ENCODE measurements at places on chromosomes 2 and 18.

DNA sequence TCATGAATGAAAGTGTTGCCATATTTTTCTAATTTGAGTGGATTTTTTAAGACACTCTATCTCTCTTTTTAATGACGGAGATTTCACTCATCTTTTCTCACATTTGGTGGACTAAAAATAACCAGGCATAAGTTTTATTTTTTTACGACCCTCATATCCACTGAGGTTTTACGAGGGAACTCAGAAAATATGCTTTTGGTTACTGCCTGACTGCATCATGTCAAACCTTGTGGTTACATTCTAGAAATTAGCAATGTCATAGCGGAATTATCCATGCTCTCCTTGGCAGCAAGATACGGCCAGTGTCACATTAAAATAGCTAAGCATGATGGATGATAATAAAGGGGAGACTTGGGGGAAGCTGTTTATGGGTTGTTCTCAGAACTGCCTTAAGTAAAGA is 428.6 kb upstream of the FSHR start:
- no peak for DNase-seq

DNA sequence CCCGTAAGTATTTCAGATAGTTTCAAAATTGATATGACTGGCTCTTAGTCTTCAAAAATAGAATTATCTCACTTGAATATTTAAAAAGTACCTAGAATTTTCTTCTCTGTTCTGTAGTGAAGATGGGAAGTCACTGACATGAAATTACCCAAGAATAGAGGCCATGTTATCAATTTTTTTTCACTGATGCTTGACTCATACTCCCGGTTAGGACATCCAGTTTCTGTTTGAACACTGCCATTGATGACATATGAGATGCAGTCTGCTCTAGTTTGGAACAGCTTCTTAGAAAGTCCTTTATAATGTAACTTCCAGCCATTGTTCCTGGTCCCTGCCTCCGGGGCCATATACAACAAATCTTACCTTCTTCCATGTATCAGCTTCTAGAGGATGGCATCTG is 26.0 kb downstream of the MAP3K20 start:
- peak; percentile 48 for DNase-seq

GRCh38 chr18:27996801-27997272 is 180.1 kb downstream of the CDH2 start:
- peak; percentile 29 for DNase-seq

- DNase-seq: no peak
Observed at GRCh38 chr2:48109491-48110204, 203.3 kb upstream of the FBXO11 start.

DNA sequence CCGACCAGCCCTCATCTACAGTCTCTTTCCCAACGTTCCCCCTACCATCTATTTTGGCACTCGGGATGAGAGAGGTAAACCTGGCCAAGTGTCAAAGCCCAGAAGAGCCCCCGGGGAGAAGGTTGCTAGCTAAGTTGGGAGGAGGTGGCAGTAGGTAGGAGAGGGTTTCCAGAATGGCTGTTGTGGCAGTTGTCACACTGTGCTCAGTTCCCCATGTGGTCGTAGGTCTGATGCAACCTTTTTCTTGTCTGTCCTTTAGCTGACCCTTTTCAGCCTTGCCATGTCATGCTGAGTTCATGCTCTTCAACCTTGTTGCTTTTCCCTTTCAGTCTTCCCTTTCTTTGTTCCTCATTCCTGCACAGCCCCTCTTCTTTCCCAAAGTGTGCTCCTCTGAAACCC is 34.5 kb downstream of the TTLL4 start:
- DNase-seq: peak; percentile 9

GRCh38 chr2:158482594-158482993 is 25.8 kb downstream of the PKP4 start:
- DNase-seq: no peak

DNA sequence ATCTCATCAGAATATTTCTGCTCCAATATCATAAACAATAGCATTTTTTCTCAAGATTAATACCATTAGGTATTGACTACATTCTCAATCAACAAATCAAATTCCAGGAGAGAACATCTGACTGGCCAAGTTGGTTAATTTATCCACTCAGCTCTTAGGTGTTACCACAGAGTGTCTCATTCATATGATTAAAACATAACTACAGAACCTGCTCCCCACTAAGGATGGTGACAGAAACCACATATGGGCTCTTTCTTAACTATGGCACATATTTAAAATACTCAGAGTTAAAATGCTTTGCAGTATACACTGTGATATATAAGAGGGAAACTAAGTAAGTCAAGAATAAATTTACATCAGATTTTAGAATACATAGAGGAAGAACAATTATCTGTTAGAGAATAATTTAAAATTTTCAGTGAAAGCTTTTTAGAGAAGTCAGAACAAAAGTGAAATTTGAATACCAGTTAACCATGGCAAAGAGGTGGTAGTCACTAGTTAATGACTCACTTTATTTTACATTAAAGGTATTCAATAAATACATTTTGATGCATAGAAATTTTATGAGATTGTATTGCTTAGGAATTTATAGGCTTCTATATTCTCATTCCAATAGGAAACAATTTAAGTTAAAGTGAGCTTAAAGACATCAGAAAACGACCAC is 1120.8 kb upstream of the TMEFF2 start:
- DNase-seq: no peak

DNA sequence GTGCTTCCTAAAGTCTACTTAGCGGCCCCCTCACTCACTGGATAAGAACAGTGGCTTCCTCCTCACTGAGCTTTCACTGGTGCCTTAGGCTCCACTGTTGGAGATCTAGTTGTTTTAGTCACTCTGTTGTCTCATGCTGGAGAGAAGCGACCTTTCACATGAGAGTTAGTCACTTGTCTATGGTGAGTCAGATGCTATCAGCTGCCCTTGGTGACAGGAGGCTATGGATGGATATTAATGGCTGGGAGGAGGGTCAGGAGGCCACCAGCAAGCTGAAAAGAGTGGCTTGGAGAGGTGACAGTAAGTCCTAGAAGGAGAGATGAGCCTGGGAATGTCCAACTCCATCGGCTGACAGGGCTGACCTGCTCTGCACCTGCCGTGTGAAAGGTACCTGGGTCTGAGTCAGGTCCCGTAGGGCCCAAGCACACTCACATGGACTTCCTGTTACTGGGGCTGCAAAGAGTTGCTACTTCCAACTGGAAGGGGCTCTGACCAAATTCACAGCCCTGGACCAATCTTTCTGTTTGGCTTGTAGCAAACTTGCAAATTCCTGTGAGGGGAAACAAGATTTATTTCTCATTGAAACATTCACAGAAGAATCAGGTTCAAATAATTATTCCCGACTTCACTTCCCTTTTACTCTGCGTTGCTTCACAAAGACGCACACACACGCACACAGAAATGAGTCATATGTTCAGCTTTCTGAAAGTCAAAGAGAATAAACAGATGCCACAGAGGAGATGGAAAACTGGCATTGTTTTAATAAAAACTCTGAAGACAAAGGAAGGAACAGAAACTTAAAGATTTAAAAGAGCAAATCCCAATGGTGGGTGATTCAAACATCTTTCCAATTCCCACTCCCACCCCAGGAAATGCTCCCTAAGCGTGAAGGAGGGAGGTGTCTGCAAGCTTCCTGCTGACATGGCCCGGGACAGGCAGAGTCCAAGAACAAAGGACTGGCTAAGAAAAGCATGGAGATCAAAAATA is 203.5 kb upstream of the TWIST2 start:
- DNase-seq: peak; percentile 88

- no peak for DNase-seq
Observed at GRCh38 chr2:64352292-64352691, 101.7 kb upstream of the LGALSL start.

GRCh38 chr2:160298960-160299359 is 98.9 kb upstream of the ITGB6 start:
- DNase-seq: peak; percentile 76

GRCh38 chr2:98252038-98252773 is 94.0 kb upstream of the CNGA3 start:
- no peak for DNase-seq

- no peak for DNase-seq
Observed at GRCh38 chr2:3557639-3558204, 411 bp downstream of the RNASEH1 start.

GRCh38 chr18:63074981-63075404 is 244.6 kb downstream of the BCL2 start:
- DNase-seq: peak; percentile 34

- DNase-seq: no peak
Observed at GRCh38 chr2:113133704-113134598, 6.6 kb downstream of the IL1RN start.

DNA sequence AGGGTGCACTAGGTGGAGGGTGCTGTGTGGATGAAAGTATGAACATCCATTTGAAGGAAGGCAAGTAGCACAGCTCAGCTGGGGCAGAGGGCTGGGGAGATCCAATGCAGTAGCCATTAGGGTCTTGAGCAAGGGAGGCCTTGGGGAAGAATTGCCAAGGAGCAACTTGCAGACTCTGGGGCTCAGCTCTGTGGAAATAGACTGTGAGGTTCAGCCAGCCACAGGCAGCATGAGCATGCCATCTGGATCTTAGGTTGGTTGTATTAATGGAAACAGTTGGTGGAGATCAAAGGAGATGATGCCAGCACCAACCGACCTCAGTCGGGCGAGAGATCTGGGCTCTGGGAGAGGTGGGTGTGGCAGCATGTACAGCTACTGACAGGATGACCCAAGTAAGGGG is 5.6 kb downstream of the ZAP70 start:
- DNase-seq: no peak

DNA sequence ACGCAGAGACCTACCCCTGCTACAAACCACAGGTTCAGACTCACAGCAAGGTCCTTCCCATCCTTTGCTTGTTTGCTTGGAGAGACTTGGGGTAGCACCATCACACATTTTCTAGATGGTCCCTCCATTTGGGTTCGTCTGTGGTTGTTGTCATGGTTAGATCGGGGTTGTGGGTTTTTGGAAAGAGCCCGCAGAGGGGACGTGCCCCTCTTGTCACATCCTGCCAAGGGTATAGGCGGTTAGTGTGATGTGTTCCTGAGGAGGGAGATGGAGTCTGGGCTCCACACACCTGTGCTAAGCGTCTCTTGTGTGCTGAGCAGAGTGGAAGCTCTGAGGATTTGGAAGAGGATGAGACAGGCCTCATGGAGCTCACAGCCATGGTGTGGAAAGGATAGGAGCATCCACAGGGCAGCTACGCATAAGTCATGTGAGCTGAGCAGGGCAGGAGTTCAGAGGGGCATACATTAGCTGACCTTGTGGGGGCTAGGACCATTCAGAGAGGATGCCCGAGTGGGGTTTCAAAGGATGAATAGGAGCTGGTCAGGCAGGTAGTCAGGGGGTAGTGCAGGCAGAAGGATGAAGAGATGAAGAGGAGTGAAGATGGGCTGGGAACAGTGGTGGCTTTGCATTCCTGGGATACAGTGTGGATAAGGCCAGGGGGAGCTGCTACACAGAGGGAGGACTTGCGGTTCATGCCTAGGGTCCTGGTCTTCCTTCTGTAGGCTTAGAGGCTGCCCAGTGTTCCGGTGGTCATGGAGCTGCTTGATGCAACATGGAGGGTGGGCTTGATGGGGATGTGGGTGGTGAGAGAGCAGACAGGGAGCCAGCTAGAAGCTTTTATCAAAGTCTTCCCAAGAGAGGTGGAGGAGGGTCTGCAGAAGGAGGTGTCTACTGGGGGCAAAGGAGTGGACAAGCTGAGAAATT is 62.9 kb downstream of the ACKR3 start:
- no peak for DNase-seq

DNA sequence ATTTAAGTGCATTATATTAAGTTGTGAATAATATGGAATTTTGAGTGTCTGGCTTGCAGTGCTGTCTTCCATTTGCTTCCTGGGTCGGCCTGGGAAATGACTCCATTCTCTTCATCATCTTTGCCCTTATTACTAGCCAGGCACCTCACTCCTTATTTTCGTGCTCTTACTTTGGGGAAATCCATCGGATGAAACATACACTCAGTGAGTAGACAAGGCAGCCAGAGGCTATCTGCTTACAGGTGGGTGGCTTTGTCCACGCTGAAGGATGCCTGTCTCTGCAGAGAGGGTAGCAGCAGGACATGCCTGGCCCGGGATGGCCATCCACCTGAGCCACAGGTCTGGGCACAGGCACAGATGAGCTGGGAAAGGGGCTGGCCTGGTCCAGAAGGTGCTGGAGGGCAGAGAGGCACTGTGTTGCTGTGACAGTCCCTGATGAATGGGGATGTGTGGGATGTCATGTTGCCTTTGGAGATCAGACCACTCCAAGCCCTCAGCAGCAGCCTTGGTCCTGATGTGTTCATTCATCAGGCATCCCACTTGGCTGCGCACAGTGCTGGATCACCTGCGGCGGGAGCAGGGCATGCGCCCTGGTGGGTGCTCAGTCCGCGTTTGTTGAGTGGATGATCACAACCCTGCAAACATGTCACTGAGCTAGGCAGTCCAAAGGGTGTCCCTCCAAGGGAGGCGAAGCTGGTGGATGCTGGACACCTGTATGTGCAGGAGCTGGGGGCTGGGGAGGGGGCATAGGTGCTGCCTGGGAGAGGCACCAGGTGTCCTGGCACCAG is 236.0 kb downstream of the LDLRAD4 start:
- no peak for DNase-seq

GRCh38 chr2:222760301-222760897 is 88.9 kb downstream of the MOGAT1 start:
- no peak for DNase-seq

DNA sequence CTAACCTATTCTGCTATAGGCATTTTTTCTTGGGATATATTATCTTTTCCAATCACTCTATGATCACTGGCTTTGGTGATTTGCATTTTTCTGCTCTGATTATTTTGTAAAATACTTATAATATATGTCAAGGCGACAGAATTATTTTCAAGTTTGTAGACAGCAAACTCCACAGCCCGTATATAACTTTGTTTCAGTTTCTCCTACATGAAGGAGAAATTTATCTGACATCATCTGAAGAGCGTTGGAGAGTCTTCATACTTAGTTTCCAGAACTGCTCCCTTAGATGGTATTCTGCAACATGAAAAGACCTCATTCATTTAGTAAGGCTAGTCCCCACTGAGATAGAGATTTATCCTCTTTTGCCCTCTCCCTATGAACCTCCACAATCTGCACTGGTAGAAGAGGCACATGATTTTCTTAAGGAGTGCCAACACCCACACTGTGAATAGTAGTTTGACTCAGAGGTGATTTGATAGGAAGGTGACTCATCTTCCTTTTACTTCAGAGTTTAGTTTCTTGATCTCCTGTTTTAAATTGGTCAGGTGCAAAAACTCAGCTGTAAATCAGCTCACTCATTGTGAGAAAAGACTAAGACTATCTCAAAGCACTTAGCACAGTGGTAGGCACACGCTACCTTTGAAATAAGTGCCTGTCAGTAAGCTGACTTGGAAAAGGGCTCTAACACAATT is 1848.6 kb upstream of the CELF4 start:
- peak; percentile 5 for DNase-seq

- peak; percentile 85 for DNase-seq
Observed at GRCh38 chr2:234291765-234292204, 205.1 kb downstream of the ARL4C start.

DNA sequence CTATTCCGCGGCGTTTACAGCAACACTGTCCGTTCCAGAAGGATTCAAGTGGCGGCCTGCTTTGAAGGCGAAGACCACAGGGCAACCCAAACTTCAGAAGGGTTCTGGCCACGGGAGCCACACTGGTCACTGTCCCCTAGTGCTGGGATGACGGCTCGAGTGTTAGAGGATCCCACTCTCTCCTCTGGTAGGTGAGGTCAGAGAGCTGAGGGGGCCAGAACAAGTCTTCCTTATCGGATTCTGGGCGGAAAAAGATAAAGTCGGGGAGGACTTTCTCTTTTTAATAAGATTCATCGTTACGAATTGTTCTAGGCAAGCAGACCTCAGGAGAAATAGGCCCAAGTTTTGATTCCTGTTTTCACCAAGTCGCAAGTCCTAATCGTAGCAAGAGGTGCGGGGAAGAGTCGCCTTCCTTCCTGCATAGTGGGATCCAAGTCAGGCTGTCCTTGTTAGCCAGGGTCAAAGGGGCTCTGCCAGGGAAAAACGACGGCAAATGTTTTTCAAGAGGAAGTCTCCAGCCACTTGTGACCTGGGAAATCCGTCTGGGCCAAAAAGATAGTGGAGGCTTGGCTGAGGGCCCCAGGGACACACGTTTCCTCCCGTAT is 864 bp upstream of the MYL12A start:
- DNase-seq: no peak
